Spinal cord (tissue), 10 donors: ENCODE measurements at places on chromosomes 2 and 18. TPM values are rescaled to one million over a fixed set of nuclear protein-coding genes. Genes with fewer than 3 reads are reported as not detected.

DNA sequence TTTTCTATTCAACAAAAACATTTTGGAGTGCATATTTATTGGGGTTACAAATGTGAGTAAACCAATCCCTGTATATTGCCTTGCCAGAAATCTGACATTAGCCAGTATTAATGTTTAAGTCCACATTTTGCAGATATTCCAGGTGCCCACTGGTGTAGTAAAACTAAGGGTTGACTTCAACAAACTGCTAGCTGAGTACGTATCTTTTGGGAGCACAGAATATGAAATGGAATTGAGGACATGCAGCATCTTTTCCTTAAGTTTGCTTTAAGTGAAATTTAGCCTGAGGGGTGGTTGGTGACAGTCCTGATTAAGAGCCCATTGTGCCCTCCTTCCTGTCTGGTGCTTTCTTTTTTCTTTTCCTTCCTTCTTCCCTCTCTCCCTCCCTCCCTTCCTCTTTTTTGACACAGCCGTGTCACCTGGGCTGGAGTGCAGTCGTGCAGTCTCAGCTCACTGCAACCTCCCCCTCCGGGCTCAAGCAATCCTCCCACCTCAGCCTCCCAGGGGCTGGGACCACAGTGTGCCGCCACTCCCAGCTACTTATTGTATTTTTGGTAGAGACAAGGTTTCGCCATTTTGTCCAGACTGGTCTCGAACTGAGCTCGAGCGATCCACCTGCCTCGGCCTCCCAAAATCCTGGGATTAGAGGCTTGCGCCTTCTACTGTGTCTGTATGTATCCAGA lies 1.6 kb downstream of the NUP35 start:
- peaks cover 3% of the 10 kb centered on the region for H3K36me3 ChIP-seq
- no peak for DNase-seq
- H3K4me1 ChIP-seq: peaks cover 4% of the 10 kb centered on the region
- H3K4me3 ChIP-seq: no peak overlapping the region

DNA sequence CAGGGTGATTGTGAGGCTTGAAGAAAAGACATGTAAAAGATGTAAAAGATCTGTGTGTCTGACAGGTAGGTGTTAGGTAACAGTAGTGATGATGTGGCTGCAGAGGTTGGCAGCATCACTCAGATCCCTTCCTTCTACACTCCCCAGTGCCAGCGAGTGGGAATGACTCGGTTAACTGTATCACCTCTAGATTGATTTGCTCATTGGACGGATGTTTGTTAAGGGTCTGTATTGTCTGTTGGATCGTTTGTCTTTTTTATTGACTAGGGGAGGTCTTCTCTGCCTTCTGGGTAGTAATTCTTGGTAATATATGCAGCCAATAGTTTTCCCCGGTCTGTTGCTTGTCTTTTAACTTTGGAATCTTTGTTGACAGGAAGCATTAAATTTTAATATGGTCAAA lies 44.8 kb upstream of the CNGA3 start:
- H3K27ac ChIP-seq: no peak overlapping the region
- no peak for DNase-seq
- H3K4me3 ChIP-seq: no peak overlapping the region
- H3K36me3 ChIP-seq: no peaks in the 10 kb centered on the region
- H3K4me1 ChIP-seq: peaks cover 17% of the 10 kb centered on the region

The SNORC gene
- 4.6 TPM for total RNA-seq

DNA sequence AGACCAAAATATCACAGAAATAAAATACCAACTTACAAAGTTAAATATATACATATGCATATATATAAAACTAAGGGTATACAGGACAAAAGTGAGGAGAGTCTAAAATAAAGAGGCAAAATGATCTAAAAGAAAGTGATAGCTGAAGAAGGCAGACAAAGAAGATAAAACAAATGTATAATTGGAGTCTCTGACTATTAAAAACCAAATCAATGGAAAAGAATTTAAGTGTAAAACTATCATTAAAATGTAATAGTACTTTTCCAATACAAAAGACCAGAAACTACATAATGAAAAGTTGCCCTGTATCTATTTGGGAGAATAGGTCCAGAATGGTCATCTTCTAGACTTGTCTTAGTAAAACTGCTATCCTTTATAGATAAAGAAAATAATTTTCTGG lies 267.4 kb upstream of the KLHL14 start:
- no peaks in the 10 kb centered on the region for H3K4me1 ChIP-seq
- H3K27me3 ChIP-seq: no peaks in the 10 kb centered on the region
- no peak for DNase-seq
- H3K27ac ChIP-seq: no peak overlapping the region
- no peaks in the 10 kb centered on the region for H3K36me3 ChIP-seq

The STK16 gene
- 16.4 TPM for total RNA-seq

- DNase-seq: no peak
- no peak overlapping the region for H3K27ac ChIP-seq
- H3K27me3 ChIP-seq: peaks cover 87% of the 10 kb centered on the region
- H3K4me3 ChIP-seq: no peak overlapping the region
- no peaks in the 10 kb centered on the region for H3K36me3 ChIP-seq
Observed at GRCh38 chr2:218870984-218871344, 9.7 kb upstream of the WNT10A start.

The ATP6V1C2 gene
- total RNA-seq: 0.77 TPM

GRCh38 chr2:15633043-15633970 lies 41.6 kb downstream of the DDX1 start:
- H3K4me3 ChIP-seq: no peak overlapping the region
- peaks cover 3% of the 10 kb centered on the region for H3K4me1 ChIP-seq
- no peak overlapping the region for H3K27ac ChIP-seq
- no peaks in the 10 kb centered on the region for H3K27me3 ChIP-seq
- DNase-seq: no peak
- peaks cover 13% of the 10 kb centered on the region for H3K36me3 ChIP-seq

- no peak for DNase-seq
- no peaks in the 10 kb centered on the region for H3K36me3 ChIP-seq
- H3K4me1 ChIP-seq: peaks cover 4% of the 10 kb centered on the region
- no peak overlapping the region for H3K4me3 ChIP-seq
- H3K27ac ChIP-seq: no peak overlapping the region
- no peaks in the 10 kb centered on the region for H3K27me3 ChIP-seq
Observed at GRCh38 chr18:11324956-11325882, 175.8 kb upstream of the PIEZO2 start.

GRCh38 chr2:135473567-135473966 lies 57.5 kb downstream of the ZRANB3 start:
- no peak overlapping the region for H3K4me3 ChIP-seq
- DNase-seq: no peak
- H3K27ac ChIP-seq: no peak overlapping the region
- no peaks in the 10 kb centered on the region for H3K36me3 ChIP-seq

GRCh38 chr2:67851016-67851415 lies 211.8 kb downstream of the C1D start:
- peaks cover 4% of the 10 kb centered on the region for H3K4me1 ChIP-seq
- no peaks in the 10 kb centered on the region for H3K27me3 ChIP-seq
- no peaks in the 10 kb centered on the region for H3K36me3 ChIP-seq

- H3K4me1 ChIP-seq: peaks cover 10% of the 10 kb centered on the region
- no peak overlapping the region for H3K4me3 ChIP-seq
- peaks cover 32% of the 10 kb centered on the region for H3K36me3 ChIP-seq
- no peak overlapping the region for H3K27ac ChIP-seq
Observed at GRCh38 chr2:232542715-232543467, 3.4 kb downstream of the CHRNG start.

DNA sequence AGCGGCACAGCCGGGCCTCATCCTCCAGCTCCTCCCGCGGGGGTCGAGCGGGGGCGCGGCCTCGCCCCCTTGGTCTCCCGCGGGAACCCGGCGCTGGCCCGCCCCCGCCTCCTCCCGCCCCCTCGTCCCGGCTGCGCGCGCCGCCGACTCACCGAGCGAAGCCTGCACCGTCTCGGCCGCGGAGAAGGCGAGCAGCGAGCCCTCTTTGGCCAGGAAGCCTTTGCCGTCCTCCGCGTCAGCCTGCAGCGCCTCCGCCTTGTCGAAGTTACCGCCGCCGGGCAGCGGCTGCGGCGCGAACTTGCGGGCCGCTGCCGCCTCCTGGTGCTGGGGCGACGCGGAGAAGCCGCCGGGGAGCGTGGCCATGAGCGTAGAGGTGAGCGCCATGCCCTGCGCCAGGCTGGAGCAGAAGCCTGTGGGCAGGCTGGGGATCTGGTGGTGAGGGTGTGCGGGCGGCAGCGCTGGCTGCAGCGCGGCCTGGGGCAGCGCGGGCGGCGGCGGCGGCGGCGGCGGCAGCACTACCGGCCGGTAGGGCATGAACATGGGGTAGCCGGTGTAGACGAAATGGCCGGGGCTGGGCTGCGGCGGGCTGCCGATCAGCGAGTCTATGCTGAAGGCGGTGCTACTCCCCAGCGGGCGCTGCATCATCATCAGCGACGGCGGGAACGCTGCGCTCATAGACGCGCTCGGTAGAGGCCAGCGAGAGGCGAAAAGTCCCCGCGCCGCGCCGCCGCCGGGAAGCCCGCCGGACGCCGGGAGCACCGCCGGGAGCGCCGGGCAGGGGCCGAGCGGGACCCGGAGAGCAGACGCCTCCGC lies 683 bp downstream of the GBX2 start:
- peaks cover 96% of the 10 kb centered on the region for H3K27me3 ChIP-seq
- no peak for DNase-seq
- H3K4me3 ChIP-seq: peak overlapping the region; percentile 28
- no peak overlapping the region for H3K27ac ChIP-seq
- H3K36me3 ChIP-seq: peaks cover 10% of the 10 kb centered on the region
